Activated CD8-positive, alpha-beta memory T cell treated with anti-CD3 and anti-CD28 coated beads for 1 hour (primary cell): ENCODE measurements at places on chromosomes 5 and 9.

- DNase-seq = no peak
These were observed 542 bp downstream of the FKBP15 start for GRCh38 chr9:113220467-113221002.

- DNase-seq = no peak
These were observed 80.7 kb upstream of the TNFAIP8 start for GRCh38 chr5:119275146-119275545.

DNA sequence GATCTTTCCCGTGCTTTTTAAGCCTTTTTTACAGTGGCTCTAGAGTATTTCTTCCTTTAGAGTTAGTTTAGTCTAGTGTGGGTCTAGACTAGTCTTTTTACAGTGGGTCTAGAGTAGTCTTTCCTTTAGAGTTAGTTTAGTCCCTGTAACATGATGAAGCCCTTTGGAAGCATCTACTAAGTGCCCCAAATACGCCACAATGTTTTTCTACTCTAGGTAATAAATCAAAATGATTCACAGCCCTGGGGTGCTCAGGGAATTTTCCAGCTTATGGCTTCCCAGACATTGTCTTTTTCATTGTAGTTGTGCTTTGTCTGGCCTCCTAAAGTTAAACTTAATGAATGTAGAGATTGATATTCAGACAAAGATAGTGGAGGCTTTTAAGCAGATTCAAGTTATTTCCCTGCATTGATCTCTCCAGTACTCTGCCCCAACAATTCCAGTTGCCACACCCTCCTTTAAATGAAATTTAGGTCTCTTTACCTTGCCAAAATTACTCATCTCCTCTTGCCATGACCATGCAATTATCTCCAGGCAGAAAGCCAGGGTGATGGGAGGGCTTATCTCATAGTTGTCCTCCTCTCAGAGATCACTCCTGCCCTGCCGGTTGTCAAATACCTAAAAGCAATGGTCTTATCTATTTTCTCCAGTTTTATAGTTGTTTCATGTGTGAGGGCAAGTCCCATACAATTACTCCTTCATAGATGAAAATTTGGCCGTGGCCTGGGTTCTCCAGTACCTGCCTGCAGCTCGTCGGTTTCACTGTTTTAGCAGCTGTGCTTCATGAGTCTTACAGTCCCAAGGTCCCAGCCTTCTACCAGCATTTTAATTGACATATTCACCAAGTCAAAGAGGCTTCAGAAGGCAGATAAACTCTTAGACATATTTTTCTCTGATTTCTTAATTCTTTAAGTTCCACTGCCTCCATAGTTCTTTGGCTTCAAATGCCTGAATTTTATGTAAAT is 794.0 kb upstream of the COX7C start:
- DNase-seq = no peak

GRCh38 chr5:160824301-160825001 is 27.6 kb downstream of the ATP10B start:
- DNase-seq = no peak

DNA sequence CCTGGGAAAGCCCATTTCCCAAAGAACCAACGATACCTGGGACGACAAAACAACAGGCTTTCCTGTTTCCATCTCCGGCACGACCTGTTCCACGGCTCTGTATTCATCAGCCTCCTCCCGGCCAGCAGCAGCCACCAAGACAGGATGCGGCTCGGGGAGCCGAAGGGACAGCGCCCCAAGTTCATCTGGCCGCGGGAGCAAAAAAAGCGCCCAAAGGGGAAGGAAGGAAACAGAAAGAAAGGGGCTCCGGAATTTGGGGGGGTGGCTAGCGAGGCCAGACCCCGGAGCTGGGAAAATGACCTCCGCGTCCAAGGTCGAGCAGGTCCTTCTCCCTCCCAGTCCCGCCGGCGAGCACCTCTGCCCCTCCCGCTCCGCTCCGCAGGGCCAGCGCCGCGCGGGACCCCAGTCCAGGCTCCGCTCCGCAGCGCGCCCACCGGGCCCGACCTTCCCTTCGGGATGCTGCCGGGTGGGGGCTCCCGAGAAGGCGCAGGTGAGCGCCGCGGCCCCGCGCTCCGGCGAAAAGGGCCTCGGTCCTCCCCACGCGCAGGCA is 608 bp downstream of the ELOVL7 start:
- no peak for DNase-seq

- no peak for DNase-seq
These were observed 25.8 kb upstream of the HMCN2 start for GRCh38 chr9:130239741-130240241.

- DNase-seq = no peak
These were observed 83.0 kb upstream of the IFNE start for GRCh38 chr9:21565155-21565554.

DNA sequence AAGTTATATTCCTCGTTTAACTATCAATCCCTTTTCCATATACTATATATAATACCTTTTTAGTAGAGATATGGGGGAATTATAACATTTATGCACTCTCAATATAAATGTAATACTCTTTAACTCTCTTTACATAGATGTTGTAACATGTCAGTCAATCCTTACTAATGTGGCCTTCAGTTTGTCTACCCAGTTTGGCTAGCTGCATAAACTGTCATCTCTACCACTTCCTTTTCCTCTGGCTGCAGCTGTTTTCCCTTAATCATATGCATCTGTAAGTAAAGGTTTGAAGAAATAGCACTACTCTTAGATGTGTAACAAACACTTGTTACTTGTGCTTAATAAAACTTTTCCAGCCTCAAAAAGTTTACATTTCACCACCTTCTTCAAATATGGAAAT is 13.4 kb downstream of the ABHD17B start:
- no peak for DNase-seq

- no peak for DNase-seq
These were observed 283.6 kb downstream of the ELAVL2 start for GRCh38 chr9:23542438-23542837.

DNA sequence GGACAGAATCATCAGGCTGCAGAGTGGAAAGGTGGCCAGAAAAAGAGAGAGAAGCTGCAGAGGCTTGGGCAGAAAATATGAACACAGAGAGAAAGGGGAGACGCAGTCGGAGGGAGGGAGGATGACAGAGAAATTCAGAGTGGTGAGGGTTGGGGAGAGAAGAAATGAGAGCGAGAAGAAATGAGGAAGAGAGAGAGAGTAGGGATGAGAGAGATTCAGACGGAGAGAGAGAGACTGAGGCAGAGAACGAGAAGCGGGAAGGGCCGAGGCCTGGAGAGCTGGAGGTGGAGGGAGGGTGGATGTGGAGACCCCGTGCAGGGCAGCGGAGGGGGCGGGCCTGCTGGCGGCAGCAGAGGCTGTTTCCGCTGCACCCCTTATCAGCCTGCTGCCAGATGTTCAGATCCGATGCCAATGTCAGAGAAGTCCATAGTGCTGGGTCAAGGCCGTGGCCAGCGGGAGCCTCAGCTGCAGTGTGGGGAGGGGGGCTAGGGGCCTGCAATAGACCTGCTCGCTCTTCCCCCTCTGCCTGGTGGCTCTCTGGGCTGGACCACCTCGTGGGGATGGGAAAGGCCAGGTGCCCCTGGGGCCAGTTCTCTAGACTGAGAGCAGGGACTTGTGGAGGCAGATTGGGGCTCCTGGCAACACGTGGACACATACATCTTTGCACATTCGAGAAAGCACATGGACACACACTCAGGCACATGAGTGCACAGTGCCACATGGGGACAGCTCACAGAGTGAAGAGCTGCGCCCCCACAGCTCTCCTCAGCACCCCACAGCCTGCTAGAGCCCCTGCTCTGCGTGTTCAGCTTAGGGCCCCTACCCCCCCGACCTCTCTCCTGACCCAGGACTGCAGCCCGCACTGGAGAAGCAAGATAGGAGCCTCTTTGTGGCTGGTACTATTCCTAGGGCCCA is 4.9 kb upstream of the NR5A1 start:
- no peak for DNase-seq

GRCh38 chr5:161745392-161745791 is 59.9 kb downstream of the GABRA6 start:
- DNase-seq = no peak

DNA sequence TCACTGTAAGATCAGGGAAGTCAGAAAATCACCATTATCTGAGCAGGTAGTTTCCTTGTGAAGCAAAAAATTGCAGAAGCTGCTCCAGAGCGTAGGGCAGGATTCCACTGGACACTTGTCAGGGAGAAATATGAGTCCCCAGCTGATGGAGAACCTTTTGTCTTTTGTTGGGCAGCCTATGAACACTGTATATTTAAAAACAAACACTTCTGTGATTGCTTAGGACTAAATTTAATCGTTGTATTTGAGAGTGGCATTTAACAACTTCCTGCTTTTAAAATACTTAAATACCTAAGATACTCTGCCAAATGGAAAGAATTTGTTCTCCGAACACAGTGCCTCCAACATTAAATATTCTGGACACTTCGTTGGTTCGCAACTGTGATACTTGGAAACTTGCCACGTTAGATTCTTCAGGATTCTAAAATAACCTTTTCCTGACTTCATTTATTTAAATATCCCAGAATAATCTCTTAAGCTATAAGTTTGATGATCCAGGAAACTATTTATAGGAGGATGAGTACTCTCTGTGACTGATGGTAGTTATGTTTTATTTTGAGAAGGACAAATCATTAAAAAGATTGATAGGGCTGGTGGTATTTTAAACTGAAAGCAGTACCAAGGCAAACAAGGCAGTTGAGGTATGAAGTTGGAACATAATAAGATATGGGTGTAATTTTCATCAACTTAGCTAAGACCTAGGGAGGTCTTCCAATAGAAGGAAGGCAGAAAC is 2.7 kb upstream of the HSPA4 start:
- DNase-seq = no peak

- DNase-seq = no peak
These were observed 145.8 kb downstream of the GIN1 start for GRCh38 chr5:102974177-102974576.

GRCh38 chr9:124450931-124451661 is 845 bp downstream of the ADGRD2 start:
- no peak for DNase-seq

GRCh38 chr9:85172001-85172978 is 502.8 kb downstream of the NTRK2 start:
- DNase-seq = no peak

- DNase-seq = no peak
These were observed 183.2 kb downstream of the TMEM161B start for GRCh38 chr5:88085462-88085861.

DNA sequence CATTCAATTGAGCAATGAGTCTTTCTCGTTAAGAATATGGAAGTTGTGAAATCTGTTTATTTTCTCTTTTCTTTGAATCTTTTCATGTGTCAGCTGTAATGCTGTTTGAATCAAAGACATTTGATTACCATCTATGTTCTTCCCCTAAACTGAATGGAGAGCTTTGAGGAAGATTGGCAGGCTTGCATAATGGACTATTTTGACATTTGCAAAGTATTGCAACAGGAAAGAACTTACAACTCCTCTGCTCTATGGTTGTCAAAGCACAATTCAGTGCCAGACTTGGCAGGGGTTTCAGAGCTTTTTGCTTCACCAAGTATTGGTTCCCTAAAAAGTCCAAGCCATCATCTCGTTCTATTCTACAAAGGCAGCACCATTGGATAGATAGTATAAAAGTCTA is 549.0 kb upstream of the NUDT12 start:
- DNase-seq = no peak

DNA sequence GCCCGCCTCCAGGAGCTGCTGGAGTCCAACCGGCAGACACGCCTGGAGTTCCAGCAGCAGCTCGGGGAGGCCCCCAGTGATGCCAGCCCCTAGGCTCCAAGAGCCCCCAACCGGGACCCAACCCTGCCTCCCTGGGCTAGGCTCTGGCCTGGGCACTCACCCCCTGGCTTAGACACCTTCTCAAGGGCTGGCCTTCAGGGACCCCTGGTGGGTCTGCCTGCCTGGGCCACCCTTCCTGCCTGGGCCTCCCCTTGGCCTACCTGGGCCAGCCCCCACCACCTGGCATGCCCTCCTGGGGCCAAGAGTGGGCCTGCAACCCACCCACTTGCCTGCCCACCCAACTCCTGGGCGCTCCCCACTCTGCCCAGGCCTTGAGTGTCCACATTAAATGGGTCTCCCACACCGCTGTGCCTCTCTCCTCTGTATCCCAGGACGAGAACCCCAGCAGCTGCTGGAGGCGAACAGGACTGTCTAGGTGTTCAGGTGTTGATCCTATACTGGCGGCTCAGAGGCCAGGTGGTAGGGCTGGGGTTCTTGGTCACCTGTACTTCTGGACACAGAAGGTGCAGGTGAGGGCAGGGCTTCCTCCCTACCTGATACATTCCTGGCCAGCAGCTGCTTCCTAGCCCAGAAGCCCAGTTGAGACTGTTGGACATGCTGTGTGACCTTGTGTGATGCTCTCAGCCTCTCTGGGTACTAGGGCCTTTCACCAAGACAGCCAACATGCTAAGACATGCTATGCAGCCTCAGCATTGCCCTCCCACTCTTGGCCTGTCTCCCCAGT is 3.6 kb downstream of the BBLN start:
- no peak for DNase-seq

DNA sequence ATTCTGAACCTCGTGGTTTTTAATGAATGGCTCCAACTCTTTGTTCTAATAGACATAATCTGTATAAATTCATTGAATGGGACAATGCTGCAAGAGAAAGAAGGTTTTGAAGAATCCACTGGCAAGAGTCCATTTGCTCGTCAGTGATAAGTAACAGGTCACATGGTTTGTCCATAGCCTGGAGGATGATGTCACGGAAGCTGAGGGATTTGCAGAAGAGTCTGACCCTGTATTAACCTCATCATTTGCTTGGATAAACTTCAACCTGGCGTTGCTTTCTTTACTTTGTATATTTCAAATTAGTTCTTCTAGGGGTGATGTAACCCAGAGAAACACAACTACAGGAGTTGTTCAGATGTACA is 197.4 kb downstream of the GAS1 start:
- no peak for DNase-seq

DNA sequence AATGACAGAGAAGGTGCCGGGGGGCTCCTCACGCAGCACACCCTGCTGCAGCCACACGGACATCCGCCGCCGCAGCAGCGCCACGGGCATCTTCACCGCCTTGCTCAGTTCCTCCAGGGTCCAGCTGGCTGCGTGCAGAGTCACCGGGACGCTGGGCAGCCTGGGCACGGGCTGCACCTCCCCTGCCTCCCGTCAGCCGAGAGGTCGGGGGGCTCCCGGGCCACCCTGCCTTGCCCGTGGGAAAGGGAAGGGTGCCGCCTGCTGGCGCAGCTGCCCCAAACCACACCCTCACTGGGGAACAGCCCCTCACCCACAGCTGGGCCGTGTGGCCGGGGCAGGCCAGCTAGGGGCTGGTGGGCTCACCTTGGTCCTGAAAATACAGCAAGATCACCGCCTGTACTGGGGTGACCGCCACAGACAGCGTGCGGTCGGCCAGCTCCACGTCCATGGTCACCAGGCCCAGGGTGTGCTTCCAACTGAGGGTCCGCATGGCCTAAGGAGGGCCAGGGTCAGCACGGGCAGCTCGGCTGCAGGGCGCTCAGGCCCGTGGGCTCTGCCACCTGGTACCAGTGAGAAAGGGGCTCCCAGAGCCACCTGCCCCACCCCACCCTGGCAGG is 3.6 kb upstream of the TMEM210 start:
- DNase-seq = no peak
